Stimulated activated CD8-positive, alpha-beta memory T cell treated with anti-CD3 and anti-CD28 coated beads, Interleukin-4, amount 100 ng/mL, for 24 hours (primary cell): ENCODE measurements at places on chromosomes 4 and X.

- DNase-seq: no peak
Observed at GRCh38 chr4:62070291-62070852, 870.2 kb downstream of the ADGRL3 start.

- no peak for DNase-seq
Observed at GRCh38 chr4:188930822-188931221, 791.6 kb downstream of the TRIML1 start.

DNA sequence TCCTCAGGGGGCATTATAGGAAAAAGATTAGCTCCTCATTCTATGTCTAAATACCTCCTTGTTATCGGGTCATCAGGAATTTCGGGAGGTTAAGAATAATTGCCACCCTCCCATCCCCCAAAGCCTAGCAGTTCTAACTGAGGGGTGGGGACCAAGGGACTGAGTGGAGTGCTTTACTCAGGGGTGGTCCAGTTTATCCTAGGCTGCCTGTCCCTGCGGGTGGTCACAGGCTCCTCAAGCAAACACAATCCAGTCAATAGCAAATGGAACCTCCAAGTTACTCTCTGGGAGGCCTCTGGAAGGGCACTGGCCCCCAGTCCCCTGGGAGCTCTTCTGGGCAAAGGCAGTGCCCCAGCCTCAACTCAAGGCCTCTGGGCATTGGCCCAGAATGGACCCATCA lies 6.7 kb downstream of the ELF4 start:
- no peak for DNase-seq

DNA sequence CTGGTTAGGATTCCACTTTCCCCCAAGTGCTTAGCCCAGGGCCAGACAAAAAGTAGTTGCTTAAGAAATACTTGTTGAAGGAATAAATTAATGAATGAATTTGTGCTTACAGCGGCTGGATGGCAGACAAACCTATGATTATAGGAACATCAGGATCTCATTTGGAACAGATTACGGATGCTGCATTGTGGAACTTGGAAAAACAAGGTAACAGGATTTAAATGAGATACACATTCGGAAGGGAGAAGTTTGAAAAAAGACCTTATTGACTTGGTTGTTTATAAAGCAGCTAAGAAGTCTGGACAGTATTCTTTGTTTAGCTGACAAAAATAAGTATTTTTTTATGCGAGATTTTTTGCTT lies 572 bp downstream of the EXOSC9 start:
- DNase-seq: no peak

DNA sequence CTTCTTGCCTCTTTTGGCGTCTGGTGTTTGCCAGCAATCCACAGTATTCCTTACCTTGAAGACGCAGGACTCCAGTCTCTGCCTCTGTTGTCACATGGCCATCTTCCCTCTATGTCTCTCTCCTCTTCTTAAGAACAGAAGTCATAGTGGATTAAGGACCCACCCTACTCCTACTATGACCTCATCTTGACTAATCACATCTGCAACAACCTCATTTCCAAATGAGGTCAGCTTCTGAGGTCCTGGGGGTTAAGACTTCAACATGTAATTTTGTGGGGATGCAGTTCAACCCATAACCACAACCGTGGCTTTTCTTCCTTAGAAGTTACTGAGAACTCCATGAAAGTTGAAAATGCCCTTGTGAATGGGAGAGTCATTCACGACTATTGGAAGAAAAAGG lies 23.3 kb downstream of the TLR8 start:
- DNase-seq: no peak

GRCh38 chr4:13328591-13328990 lies 155.5 kb downstream of the RAB28 start:
- DNase-seq: no peak

- no peak for DNase-seq
Observed at GRCh38 chr4:24260923-24261564, 323.3 kb downstream of the DHX15 start.

GRCh38 chr4:173990126-173990868 lies 293.2 kb downstream of the FBXO8 start:
- no peak for DNase-seq

GRCh38 chr4:26321373-26322221 lies 783 bp downstream of the RBPJ start:
- peak; percentile 10 for DNase-seq

DNA sequence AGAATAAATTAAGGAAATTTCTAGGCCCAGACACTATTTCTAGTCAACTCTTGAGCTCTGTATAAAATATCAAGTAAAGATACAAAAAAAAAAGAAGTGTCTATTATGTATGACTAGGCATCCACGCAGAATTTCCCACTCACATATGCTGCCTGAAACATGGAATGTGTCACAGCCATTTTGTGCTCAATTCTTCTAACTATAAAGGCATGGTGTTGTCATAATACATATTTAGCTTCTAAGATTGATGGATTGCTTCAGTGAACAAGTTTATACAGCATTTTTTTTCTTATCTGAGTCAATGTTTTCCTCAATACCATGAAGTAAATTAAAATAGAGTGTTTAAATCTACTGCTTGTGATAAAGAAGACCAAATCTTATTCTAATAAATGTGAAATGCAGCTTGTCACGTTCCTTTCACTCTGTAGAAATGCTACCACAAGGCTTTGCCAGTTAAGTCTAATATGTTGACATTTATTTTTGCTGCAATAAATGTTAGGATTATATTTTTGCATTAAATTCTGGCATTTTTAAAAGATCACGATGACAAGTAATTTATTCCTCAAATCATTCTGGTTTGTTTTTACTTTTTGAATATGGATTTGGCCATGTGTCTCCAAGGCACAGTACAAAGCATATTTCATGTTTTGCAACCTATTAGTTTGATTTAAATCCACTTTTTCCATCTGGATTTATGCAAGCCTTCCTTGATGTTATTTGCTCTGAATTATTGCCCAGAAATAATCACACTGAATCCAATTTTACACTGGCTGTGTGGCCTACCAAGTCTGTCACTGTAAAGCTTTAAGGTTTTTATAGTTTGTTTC lies 1829.0 kb upstream of the PCDH7 start:
- DNase-seq: no peak

DNA sequence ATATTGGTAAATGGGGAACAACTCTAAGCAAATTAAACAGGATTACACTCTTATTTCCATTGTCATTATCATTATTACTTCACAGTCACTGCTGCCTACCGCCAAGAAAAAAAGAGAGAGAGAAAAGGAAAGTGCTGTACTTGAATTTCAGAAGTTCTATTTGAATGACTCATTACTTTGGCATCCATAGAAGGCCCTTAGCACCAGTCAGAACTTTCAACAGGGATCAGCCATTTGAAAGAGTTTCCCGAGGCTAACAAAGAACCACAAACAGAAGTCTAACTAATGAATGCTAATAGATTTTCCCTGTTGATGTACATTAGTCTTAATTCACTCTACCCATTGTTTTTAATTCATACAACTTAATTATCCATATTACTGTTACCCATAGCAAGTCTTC lies 116.3 kb downstream of the SHROOM4 start:
- DNase-seq: no peak

GRCh38 chr4:173318648-173319211 lies 15.4 kb downstream of the HMGB2 start:
- no peak for DNase-seq

GRCh38 chrX:112638691-112639090 lies 41.0 kb downstream of the LHFPL1 start:
- DNase-seq: no peak

DNA sequence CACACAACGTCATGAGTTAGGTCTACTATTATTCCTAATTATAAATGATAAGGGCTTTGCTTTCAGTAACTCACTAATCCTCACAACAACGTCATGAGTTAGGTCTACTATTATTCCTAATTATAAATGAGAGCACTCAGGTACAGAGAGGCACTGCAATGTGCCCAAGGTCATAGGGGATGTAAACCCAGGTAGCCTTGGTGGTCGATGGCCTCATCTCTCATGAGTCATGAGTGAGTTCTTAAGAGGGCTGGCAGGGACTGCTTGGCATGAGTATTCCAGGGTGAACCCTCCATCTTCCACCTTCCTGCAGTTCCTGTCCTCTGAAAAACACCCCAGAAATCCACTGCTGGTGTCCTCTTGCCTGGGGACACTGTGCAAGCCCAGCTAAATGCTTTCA lies 317.1 kb downstream of the STK32B start:
- DNase-seq: no peak

DNA sequence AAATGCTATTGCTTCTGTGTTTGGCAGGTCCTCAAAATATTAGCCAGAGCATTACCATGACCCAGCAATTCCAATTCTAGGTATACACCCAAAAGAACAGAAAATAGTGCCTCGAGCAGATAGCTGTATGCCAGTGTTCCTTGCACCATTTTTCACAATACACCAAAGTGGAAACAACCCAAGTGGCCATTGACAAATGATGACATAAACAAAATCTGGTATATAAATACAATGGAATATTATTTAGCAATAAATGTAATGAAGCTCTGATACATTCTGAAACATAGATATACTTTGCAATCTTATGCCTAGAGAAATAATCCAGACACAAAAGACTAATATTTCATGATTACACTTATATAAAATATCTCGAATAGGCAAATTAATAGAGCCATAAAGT lies 451.8 kb upstream of the PCDH7 start:
- DNase-seq: no peak

GRCh38 chr4:62510228-62510627 lies 1310.1 kb downstream of the ADGRL3 start:
- no peak for DNase-seq

DNA sequence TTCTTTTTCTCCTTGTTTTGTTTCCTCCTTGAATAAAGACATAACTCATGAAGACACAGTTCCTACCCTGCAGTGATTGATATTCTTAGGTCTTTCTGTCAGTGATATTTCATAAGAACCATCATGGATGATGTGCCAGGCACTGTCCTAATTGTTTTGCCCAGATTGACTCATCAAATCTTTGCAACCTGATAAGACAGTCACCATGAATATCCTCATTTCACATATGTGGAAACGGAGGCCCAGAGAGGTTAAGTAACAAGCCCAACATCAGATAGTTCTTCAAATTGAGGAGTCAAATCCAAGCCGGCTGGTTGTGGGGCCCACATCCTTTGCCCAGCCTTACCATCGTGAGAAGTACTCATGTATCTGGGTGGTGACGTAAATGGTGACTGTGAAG lies 69.9 kb downstream of the SEL1L3 start:
- DNase-seq: no peak

GRCh38 chr4:80239480-80240150 lies 26.8 kb upstream of the FGF5 start:
- DNase-seq: no peak

GRCh38 chrX:140712413-140713173 lies 3.0 kb downstream of the LINC00632 start:
- DNase-seq: no peak

DNA sequence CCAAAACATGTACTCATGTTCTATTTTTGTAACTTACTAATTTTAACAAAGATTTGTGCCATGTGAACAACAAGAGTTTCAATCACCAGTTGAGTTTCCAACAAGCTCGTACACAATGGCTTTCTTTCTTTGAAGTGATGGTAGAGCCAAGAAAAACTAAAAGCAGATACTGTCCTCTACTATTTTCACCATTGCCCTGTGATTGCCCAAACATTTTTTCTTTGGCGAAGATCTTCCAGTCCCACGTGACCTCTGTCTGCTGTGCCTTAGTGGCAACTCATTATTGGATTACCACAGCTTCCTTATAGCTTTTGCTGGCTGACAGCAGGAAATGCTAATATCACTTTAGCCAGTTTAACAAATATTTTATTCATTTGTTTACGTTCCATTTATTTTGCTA lies 1147.1 kb downstream of the STIM2 start:
- DNase-seq: no peak

DNA sequence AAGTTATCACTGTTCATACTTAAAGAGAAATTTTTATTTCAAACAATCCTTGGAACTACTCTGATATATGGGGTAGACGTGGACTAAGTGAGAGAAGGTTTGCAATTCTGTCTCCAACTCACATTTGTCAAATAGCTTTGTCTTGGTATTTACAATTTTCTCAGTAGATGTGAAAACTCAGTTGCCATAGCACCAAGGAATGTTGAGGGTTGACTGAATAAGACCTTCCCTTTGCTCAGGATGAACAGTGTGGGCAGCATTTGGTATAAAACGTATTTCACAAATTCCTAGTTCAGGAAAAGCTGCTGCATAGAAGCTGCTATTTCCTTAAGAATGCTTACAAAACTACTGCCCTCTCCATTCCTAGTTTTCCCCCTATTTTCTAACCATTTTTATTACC lies 399.5 kb downstream of the NKX6-1 start:
- DNase-seq: no peak

GRCh38 chrX:41118156-41118555 lies 32.9 kb downstream of the USP9X start:
- DNase-seq: no peak

DNA sequence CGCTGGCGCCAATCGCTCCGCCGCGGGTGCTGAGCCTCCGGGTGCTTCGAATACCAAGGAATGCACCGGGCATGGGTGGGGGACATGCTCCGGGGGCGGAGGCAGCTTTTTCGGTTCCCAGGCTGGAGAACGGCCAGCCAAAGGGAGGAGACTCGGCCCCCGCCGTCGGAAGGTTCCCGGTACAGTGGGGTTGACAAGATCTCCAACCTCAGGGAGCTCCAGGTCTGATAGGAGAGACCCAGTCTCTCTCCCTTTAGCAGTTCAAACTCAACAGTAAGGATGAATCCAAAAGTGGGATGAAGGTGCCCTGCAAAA lies 29.1 kb upstream of the BCORL1 start:
- DNase-seq: no peak

DNA sequence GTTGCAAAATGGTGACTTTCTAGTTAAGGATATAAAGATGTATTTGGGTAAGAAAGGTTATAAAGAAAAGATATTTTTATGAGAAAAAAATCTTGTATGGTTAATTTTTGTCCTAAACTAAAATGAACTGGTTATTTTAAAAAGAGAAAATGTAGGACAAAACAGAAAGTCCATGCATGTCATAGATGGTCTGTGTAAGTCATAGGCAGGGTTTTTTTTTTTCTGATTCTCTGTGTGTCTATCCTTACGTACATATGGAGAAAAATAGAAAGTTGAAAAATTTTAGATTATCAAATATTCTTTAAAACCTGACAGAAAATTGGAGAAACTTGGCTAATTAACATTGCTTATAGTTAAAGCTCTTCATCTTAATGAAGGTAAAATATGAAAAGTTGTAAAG lies 493.4 kb downstream of the IQCM start:
- no peak for DNase-seq

DNA sequence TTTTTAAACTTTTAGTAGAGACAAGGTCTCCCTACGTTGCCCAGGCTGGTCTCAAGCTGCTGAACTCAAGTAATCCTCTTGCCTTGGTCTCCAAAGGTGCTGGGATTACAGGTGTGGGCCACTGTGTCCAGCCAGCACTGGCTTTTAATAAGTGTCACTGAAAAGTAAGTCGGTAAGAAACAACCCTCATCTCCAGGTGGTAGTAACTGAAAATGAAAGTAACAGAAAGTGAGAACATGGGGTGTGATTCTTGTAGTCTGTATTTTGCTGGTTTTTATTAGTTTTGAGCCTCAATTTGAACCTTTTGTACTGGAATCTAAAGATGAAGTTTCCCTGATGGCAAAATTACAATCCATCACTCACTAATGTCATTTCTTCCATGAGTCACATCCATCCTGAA lies 238.1 kb upstream of the AGA start:
- no peak for DNase-seq

- no peak for DNase-seq
Observed at GRCh38 chr4:55407119-55407518, 11.4 kb downstream of the TMEM165 start.
